ENCODE measurements at places on chromosomes 12 and 14. TPM values are rescaled to one million over a fixed set of nuclear protein-coding genes. Genes with fewer than 3 reads are reported as not detected.

Gene SERPINA12
- not detected for total RNA-seq

Gene DYNC1H1
- total RNA-seq = 610 TPM

Gene CNIH1
- total RNA-seq = 179 TPM

Gene CLECL1
- not detected for total RNA-seq

Gene KNTC1
- total RNA-seq = 27.9 TPM

Gene MLXIP
- 17.4 TPM for total RNA-seq

Gene SIX4
- 1.00 TPM for total RNA-seq

Gene SRGAP1
- total RNA-seq = 5.3 TPM

Gene KITLG
- total RNA-seq = 80.9 TPM

Gene KRT77
- not detected for total RNA-seq

Gene C14orf180
- not detected for total RNA-seq

Gene ARHGEF25
- 0.07 TPM for total RNA-seq

Gene CLSTN3
- total RNA-seq = 15.8 TPM

Gene SMAGP
- 40.8 TPM for total RNA-seq

Gene BCL2L14
- not detected for total RNA-seq

Gene SLCO1C1
- not detected for total RNA-seq

Gene TTC9
- total RNA-seq = 0.05 TPM

Gene KRT73
- total RNA-seq = not detected

Gene ALKBH1
- total RNA-seq = 11.7 TPM

Gene SLC7A8
- total RNA-seq = not detected

Gene SYT1
- 6.2 TPM for total RNA-seq

Gene TAS2R10
- total RNA-seq = 0.13 TPM

Gene NTN4
- 229 TPM for total RNA-seq

Gene SYNDIG1L
- total RNA-seq = not detected

Gene PIWIL1
- not detected for total RNA-seq

Gene BCAT1
- 100 TPM for total RNA-seq

Gene TRAF3
- 25.0 TPM for total RNA-seq

Gene ADAM20
- total RNA-seq = not detected

Gene PGF
- 92.6 TPM for total RNA-seq

Gene ENDOU
- not detected for total RNA-seq

Gene AQP2
- total RNA-seq = not detected

Gene NOS1
- total RNA-seq = not detected

Gene SMCO2
- total RNA-seq = not detected

Gene CCDC184
- total RNA-seq = not detected

Gene GSKIP
- total RNA-seq = 27.4 TPM

Gene HOXC11
- total RNA-seq = not detected

Gene POTEM
- not detected for total RNA-seq

Gene SLC25A47
- total RNA-seq = not detected

Gene ANG
- total RNA-seq = 6.1 TPM

Gene C3AR1
- 0.30 TPM for total RNA-seq

Gene NTF3
- 0.13 TPM for total RNA-seq

Gene TSPAN9
- 30.2 TPM for total RNA-seq

Gene ACIN1
- 65.8 TPM for total RNA-seq

Gene FOXN4
- not detected for total RNA-seq

Gene PDE3A
- total RNA-seq = 1.1 TPM

Gene GPR132
- total RNA-seq = 0.13 TPM

Gene CISTR
- not detected for total RNA-seq

Gene PTPRQ
- total RNA-seq = not detected

Gene OR6C2
- total RNA-seq = not detected

Gene RDH5
- total RNA-seq = 0.67 TPM

Gene RNASE11
- total RNA-seq = not detected

Gene GPX2
- not detected for total RNA-seq

Gene GPR162
- total RNA-seq = 0.30 TPM

Gene EPYC
- not detected for total RNA-seq
